ENCODE measurements at places on chromosomes 16 and 17. TPM values are rescaled to one million over a fixed set of nuclear protein-coding genes. Genes with fewer than 3 reads are reported as not detected.
A peak's percentile ranks its signal among the peaks of the same experiment; 100 is the strongest.

Gene IGSF6
- 50.7 TPM for total RNA-seq

DNA sequence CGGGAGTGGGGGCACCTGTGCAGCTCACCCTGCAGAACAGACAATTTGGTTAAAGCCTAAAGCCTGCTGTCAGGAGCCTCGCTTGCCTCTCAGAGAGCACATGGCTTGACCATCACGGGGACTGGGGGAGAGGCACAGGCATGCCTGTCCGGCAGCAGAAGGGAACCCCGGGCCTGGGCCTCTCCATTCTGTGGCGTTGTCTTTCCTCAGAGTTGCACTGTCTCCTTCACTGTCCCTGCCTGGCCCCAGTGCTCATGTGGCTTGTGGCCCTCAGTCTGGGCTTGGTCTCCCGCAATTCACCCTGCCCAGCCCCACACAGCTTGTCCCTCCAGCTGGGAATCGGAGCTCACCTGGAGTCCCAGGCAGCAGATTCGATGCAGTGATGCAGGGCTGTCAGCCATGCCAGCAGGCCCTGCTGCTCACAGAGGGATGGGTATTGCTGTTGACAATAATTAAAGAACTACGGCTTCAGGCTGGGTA is 189.9 kb downstream of the SEC14L1 start:
- DNase-seq = peak; percentile 32

Gene PRKCA
- 20.6 TPM for total RNA-seq

- no peak for DNase-seq
Observed at GRCh38 chr16:11361701-11362451, 16.6 kb downstream of the RMI2 start.

DNA sequence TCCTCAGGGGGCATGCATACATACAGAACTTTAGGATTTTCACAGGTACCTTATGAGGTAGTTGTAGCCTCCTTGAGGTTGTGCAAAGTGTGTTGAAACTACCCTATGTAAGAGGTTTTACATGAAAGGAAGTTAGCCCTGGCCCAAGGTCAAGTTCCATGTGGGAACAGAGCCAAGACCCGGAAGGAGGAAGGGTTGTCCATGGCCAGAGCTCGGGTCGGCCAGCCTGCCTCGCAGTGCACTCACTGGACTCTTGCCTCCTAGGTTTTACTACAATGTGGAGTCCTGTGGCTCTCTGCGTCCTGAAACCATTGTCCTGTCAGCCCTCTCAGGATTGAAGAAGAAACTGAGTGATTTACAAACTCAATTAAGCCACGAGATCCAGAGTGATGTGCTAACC is 8.2 kb downstream of the POLR2C start:
- DNase-seq = no peak

Gene RNF227
- 5.1 TPM for total RNA-seq

DNA sequence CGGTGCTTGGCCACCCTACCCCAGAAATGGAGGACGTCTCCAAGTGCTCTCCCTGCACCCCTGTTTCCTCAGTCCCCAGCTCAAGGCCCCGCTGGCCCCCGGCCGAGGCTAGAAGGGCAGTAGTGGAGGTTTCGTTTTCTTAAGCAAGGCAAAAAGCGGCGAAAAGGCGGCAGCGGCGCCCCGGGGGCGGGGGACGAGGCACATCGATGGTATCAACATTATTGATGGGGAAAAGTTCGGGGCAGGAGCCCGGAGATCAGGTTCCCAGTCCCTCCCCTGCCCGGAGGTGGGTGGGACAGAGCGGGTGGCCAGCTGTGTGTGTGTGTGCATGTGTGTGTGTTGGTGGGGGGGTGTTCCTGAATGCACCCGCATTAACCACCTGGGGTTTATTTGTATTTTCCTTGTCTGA is 4.1 kb upstream of the SALL1 start:
- DNase-seq = no peak

Gene ST3GAL2
- 35.1 TPM for total RNA-seq

Gene SRL
- total RNA-seq = 1.9 TPM

- no peak for DNase-seq
Observed at GRCh38 chr17:52128721-52129120, 29.8 kb downstream of the CA10 start.

GRCh38 chr16:22890976-22891375 is 77.0 kb downstream of the HS3ST2 start:
- no peak for DNase-seq

- DNase-seq = peak; percentile 75
Observed at GRCh38 chr16:4664538-4665418, 28.6 kb upstream of the NUDT16L1 start.

DNA sequence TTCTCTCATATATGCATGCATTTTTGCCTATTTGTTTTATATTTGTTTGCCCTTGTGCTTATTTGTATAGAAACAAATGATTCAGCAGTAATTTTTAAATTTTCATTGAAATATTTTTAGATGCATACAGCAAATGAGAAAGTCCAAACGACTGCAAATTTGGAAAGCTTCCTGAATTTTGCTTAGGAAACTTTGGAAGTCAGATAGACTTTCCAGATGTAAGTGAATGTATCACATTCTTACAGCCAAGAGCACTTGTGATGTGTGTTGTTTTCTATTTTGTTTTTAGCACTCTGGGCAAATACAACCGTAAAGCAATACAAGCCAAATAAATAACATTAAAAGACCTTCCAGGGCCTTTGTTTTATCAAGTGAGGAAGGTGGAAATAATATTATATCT is 680.8 kb upstream of the CDH8 start:
- DNase-seq = no peak

GRCh38 chr17:59357929-59358328 is 26.5 kb downstream of the YPEL2 start:
- no peak for DNase-seq

DNA sequence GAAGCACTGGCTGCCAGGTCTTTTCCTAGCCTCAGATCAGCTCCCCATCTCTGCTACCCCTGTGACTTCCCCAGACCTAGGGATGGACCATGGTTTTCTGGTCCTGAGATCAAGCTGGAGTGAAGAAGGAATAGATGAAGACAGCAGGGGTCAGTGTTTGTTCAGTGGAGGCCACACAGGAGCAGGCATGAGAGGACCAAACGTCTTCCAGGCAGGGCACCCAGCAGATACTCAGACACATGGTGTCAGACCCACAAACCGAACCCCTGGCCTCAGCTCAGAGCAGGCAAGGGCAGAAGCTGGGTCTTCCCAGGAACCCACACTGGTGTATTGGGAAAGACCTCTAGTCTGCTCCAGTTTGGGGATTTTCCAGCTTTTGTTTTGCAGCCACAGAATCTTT is 189.7 kb downstream of the IRX5 start:
- no peak for DNase-seq

DNA sequence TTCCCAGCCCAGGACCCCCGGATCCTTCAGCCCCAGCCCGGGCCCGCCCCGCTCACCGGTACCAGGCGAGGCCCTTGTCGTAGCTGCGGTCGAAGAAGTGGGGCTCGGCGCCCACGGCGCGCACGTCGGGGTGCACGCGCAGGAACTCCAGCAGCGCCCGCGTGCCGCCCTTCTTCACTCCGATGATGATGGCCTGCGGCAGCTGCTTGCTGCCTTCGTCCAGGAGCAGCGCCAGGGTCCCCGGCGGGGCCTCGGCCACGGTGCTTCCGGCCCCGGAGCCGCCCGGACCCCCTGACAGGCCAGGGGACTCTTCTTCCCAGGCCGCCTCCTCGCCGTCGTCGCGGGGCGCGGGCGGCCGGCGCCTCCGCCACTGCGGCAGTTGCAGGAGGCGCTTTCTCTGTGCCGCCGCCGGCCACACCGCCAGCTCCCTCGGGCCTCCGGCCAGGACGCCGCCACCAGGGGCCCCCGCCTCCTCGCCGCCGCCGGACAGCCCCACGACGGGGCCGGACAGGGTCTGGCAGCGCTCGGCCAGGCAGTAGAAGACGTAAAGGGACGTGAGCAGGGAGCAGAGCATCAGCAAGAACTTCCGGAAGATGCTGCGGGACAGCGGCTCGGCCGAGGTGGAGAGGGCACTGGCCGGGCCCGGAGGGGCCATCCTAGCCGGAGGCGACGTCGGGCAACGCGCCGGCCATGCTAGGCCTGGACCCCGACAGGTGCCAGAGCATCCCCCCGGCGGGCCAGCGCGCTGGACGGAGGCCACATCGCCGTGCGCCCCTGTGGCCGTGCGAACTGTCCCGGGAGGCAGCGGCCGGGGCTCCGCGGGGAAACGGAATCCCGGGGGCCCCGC is 1.0 kb downstream of the HS3ST3A1 start:
- no peak for DNase-seq

DNA sequence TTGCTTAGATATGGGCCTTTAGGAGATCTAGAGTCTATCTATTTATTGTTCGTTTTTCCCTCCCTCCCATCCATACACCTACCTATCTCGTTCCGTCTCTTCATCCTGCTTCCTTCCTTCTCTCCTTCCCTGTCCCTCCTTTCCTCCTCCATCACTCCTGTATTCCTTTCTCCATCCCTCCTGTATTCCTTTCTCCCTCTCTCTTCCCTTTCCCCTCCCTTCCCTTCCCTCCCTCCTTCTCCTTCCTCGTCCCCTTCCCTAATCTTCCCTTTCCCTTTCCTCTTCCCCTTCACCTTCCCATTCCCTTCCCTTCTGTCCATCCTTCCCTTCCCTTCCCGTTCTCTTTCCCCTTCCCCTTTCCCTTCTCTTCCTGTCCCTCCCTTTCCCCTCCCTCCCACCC is 10.6 kb downstream of the GP2 start:
- DNase-seq = no peak

Gene TBC1D3C
- not detected for total RNA-seq

Gene CHST5
- 1.4 TPM for total RNA-seq

DNA sequence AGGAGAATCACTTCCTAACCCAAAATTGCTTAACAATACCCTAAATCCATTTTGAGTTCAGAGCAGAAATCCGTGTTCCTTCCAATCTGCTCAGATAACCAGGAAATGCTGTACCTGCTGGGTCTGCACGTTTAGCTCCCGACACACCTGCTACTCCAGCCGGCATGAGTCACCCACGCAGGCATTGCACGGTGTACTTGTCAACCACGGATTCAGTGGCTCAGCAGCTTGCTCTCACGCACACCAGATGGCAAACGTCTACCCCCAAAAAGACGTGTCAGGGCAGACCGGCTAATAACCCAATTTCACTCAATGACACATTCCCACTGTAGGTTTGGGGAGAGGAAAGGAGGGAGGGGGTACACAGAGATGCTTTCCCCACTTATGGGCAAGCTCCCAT is 468.1 kb downstream of the SOX9 start:
- no peak for DNase-seq

Gene RNF40
- 93.4 TPM for total RNA-seq
